ENCODE measurements at places on chromosomes 11 and 22.

DNA sequence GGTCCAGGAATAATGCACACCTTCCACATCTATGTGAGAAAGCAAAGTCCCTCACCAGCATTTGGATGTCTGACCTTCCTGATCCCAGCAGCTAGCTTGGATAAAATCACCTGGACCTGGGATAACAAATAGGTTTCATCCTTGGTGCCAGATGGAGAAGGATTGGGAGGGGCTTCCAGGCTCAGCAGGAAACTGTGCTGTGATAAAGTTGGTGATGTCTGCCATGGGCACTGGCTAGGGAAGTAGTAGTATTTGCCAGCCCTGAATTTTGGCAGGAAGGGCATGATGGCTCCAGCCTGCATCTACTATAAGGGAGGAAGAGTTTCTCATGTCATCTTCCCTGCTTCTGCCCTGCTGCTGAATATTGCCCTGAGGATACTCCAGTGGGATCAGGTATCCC lies 37.5 kb downstream of the C11orf91 start:
- DNase-seq: no peak

- DNase-seq: no peak
These were observed 80.5 kb downstream of the PGR start for GRCh38 chr11:101049123-101049522.

DNA sequence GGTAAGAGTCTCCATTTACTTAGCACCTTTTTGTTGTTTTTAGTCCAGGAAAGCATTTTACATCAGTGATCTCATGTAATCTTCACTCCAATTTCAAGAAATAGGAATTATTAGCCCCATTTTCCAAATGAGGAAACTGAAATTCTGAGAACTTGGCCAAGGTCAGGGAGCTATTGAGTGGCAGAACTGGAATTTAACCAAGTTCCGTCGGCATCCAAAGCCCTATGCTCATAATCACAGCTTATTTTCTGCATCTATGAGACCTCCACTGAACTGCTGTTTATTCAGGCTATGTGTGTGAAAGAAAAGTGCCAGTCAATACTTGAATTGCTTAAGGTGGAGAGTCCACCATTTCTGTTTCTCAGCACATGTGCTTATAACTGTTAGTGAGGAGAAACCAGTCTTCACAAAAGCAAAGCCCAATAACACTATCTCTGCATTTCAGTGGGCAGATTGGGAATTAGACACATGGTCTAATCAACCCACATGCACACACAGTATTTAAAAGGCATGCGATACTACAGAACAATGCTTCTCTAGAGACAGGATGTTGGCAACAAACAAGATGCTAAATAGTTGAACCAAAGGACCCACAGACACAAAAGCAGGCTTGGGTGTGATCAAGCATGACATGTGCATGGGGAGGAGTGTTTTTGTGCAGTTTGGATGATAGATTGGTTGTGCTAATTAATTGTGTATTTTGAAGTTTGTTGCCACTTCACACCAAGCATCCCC lies 780.6 kb downstream of the OPCML start:
- no peak for DNase-seq

- DNase-seq: no peak
These were observed 117.1 kb downstream of the JRKL start for GRCh38 chr11:96506953-96507354.

DNA sequence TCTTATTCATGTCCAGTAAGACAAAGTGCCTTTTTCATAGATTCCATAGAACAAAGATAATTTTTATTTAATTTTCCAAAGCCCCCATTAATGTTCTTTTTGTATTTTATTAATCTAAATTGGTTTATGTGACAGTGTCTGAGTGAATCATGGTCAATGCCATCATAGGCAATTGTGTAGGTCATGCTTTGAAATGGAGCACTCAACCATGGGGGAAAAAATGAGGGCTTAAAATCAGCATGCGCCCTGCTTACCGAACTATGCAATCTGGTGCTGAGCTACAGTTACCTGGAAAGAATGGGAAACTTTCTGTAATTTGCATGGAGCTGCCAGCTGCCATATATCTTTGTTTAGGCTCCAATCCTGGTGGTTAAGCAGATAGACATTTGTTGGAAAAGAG lies 28.4 kb upstream of the RAB38 start:
- no peak for DNase-seq

DNA sequence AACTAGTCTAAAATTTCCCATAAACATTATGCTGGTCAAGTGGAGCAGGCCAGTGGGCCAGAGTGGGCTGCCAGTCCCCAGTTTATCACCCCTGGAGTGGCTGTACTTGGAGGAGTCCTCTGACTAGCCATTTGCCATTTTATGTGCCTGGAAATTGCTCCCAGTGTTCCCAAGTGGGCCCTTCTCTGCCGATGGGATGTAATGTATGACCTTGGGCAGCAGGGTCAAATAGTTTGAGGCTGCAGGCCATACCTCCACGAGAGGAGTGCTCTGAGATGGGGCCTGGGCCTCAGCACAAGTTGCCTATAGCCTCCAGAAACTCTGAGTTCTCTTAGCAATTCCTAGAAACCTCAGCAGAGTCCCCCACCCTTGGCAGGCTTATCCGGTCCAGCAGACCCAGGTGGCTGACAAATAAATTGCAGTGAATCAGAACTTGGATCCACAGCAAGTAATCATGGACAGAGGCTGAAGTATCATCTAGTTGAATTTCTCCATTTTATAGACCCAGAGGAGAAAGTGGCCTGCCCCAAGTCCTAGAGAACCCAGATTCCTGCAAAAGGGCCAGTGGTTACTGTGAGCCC lies 17.8 kb upstream of the PATZ1 start:
- DNase-seq: no peak

- DNase-seq: no peak
These were observed 30.3 kb downstream of the MARK2 start for GRCh38 chr11:63869171-63869591.

GRCh38 chr11:95708681-95709080 lies 80.9 kb downstream of the FAM76B start:
- DNase-seq: no peak

DNA sequence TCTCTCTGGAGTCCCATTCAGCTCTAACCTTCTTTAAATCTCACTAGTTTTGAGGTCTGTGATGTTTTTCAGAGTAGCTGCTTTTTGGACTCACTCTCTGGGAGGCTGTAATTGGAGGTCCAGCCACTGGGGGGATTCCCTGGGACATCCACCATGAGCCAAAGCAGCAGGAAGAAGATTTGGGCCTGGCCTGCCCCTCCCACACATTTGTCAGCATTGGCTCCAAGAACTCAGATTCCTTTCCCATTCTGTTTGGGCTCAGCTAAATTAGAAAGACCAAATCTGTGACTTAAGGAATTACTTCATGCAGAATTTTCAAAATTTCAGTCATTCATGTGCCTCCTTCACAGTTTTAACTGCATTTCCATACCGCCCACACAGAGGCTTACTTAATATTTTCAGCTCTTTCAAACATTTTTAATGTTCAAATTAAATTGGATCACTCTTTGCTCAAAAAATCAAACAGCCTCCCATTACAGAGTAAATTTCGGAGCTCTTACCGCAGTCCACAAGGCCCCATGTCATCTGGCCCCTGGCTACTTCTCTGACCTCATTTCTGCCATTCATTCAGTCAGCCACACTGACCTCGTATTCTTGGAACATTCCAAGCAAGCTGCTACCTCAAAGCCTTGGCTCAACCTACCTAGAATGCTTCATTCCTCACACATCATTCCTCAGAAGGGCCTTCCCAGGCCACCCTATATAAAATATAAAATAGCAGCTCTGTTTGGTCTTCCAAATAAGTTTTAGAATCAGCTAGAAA lies 54.5 kb upstream of the RRAS2 start:
- peak; percentile 69 for DNase-seq

GRCh38 chr11:9992306-9992705 lies 301.7 kb downstream of the SBF2 start:
- DNase-seq: no peak

GRCh38 chr11:35352077-35352888 lies 67.1 kb downstream of the SLC1A2 start:
- DNase-seq: no peak

GRCh38 chr11:128757886-128758612 lies 64.2 kb downstream of the FLI1 start:
- DNase-seq: no peak

GRCh38 chr11:30775233-30775522 lies 189.0 kb upstream of the MPPED2 start:
- no peak for DNase-seq

- DNase-seq: peak; percentile 33
These were observed 35.7 kb downstream of the SFI1 start for GRCh38 chr22:31532060-31532459.

- DNase-seq: peak; percentile 61
These were observed 91.8 kb downstream of the SWAP70 start for GRCh38 chr11:9755561-9756185.

DNA sequence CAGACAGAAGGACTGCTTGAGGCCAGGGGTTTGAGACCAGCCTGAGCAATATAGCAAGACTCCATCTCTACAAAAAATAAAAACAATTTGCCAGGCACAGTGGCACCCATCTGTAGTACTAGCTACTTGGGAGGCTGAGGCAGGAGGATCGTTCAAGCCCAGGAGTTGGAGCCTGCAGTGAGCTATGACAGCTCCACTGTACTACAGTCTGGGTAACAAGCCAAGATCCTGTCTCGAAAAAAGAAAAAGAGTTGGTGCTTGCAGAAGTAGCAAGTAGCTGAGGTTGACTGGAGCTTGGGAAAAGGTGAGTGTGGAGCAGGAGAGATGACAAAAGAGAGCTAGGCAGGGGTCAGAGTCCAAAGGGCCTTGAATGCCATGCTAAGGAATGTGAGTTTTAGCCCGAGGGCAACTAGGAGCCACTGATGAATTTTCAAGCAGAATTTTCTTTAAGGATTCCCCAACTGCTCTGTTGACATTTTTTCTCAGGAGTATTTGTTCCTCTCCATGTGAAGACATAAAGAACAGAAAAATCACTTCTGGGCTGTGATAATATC lies 3.1 kb downstream of the AP1B1 start:
- no peak for DNase-seq

GRCh38 chr11:126464796-126465195 lies 109.3 kb downstream of the ST3GAL4 start:
- DNase-seq: no peak

GRCh38 chr11:90218606-90219005 lies 4.2 kb downstream of the CHORDC1 start:
- no peak for DNase-seq

DNA sequence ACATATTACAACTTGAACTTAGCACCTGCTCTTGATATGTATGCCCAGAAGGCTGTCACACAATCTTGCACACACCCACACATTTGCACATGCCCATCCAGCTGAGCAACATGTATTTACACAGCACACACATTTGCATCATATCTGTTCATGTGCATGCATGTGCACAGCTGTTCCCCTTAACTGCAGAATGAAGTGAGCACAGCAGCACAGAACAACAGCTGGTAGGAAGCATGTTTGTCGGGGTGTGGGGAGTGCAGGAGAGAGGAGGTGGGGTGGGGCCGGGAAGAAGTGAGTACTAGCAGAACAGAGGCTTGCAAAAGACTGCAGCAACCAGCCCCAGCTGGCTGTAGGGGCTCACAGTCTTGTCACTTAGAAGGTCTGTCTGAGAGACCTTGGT lies 296.5 kb downstream of the KIRREL3 start:
- no peak for DNase-seq

- DNase-seq: no peak
These were observed 1.8 kb downstream of the EWSR1 start for GRCh38 chr22:29269731-29270474.

DNA sequence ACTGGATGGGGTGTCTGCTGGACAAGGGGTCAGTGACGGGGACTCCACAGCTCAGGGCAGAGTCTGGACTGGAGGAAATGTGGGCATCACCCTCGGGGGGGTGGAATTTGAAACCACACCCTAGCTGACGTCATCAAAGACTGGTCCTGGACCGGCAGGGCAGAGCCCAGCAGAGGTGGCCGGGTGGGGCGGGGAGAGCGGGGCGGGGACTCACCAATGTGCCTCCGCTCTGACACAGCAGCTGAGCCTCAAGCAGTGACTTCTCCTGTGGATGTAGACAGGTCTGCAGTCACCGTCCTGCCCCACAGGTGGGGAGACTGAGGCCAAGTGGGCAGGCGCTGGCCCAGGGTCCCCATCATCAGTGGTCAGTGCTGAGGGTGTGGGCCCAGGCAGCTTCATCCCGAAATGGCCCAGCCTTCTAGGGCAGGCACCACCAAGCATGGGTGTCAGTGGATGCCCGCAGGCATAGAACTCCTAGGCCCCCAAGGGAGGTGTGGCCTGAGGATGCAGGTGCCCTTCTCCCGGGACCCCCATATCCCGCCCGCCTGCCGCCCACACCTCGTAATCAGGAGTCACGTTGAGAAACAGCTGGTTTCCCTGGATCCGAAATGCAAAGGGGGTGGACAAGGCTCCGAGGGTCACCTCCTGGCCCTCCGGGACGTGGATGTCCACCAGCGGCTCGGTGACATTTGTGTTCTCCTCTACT lies 603 bp downstream of the CDHR5 start:
- no peak for DNase-seq

GRCh38 chr11:130431331-130431773 lies 2.9 kb upstream of the ADAMTS8 start:
- peak; percentile 70 for DNase-seq

DNA sequence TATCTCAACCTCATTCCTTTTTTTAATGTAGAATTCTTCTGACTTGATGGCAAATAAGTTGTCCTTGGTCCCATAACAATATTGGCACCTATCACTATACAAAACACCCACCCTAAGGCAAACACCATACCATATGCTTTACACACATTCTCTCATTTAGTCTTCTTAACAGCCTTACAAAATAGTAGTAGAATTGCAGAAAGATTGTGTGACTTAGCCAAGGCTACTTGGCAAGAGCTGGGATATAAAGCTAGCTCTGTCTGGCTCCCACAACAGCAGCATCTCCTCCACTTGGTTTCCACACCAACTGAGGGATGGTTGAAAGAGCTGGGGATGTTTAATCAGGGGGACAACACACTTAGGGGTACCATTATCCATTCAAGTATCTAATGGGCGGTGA lies 9.8 kb upstream of the ZDHHC13 start:
- no peak for DNase-seq

DNA sequence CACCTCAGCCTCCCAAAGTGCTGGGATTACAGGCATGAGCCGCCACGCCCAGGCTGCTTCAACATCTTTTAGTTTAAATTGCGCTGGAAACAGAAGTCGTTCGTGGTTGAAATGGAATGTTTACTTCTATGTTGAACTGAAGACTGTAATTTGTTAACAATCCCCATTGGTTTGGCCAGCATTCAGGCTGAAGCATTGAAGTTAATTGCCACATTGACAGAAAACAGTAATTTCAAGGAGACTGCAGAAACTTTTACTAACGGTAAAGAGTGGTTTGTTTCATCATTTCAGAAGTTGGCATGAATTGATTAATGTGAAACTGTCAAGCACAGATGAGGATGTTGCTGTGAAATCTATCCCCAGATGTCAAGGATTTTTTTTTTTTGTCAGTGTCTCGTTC lies 14.2 kb downstream of the AP5B1 start:
- peak; percentile 80 for DNase-seq

GRCh38 chr22:37669586-37669985 lies 5.8 kb upstream of the LGALS1 start:
- DNase-seq: no peak

GRCh38 chr11:105611572-105612441 lies 1.9 kb downstream of the GRIA4 start:
- DNase-seq: no peak

GRCh38 chr11:35951680-35952079 lies 7.8 kb downstream of the LDLRAD3 start:
- DNase-seq: no peak
